ENCODE measurements at places on chromosomes 6 and 20.
A peak's percentile ranks its signal among the peaks of the same experiment; 100 is the strongest.

DNA sequence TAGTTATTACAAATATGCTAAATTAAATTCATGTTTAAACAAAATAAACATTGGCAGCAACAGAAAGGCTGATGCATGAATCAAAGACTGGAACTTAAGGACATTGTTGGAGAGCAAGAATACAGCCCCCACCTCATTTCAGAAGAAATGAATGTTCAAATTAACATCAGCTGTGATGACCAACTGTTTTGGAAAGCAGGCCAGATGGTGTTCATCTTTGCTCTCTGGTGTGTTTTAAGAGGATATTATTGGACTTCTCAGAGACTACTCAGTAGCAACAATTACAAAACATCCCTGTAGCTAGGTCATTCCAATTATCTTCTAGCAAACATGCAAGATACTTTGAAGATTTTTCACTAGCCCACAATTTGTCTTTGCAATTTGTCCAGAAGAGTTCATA, 118.6 kb upstream of the DOK5 start:
- DNase-seq, result no peak

- DNase-seq, result no peak
Observed at GRCh38 chr6:150186129-150186898, 43.5 kb downstream of the PPP1R14C start.

DNA sequence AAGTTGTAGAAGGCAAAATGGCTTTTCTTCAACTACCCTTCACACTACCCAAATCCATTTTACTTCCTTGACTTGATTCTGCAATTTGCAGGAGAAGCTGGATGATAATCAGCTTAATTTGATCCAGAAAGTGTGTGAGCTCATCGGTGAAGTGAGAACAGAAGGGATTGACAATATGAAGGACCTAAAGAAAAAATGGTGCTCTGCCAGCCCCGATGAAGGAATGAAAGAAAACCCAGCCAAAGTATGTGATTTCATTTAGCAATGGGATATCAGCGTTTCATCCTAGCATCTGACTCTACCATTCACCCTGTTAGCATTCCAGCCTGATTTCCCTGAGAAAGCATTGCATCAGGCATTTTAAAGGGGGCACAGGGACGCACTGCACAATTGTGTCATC, 41.5 kb downstream of the CD164 start:
- DNase-seq, result no peak

DNA sequence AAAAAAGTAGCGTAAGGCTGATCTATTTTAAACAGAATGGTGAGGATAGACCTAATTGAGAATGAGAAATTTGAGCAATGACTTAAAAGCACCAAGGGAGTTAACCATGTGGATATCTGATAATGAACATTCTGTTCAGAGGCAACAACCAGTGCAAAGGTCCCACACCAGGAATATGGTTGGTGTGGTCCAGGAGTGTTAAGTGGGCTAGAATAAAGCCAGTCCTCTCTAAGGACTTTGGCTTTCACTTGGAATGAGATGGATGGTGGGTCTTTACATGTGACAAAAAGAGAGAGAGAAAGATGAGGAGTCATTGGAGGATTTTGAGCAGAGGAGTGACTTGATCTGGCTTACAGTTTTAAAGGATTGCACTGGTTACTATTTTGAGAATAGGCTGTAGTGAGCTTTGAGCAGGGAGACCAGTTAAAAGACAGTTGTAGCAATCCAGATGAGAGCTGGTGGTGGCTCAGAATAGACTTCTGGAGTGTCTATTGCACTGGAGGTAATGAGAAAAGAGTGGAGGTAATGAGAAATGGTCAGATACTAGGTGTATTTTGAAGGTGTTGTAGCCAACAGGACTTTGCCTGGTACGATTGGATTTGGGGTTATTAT, 89.8 kb downstream of the SCAF8 start:
- no peak for DNase-seq

- DNase-seq, result peak; percentile 46
Observed at GRCh38 chr6:112065426-112065986, 11.6 kb downstream of the CCN6 start.

DNA sequence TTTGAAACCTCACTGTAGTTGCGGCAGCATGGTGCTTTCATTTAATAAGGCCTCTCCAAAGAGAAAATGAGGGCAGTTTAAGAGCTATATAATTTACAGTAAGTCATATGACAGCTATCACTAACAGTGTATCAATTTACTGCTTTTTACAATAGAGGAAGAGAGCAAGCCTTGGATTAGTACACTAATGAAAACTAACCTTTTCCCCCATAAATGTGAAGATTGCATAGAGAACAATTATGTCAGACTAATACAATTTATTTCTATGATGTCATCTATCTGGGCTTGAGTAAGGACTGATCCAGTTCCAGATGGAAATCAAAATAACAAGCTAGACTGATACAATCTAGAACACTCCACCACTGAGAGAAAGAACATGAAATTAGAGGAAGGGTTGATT, 78.1 kb upstream of the FAM83B start:
- peak; percentile 1 for DNase-seq
